OCI-LY7 (cell line): ENCODE measurements at places on chromosomes 6 and 20. TPM values are rescaled to one million over a fixed set of nuclear protein-coding genes. Genes with fewer than 3 reads are reported as not detected.
A peak's percentile ranks its signal among the peaks of the same experiment; 100 is the strongest.

- no peak for DNase-seq
These were observed 8.4 kb upstream of the MRGBP start for GRCh38 chr20:62787866-62788265.

DNA sequence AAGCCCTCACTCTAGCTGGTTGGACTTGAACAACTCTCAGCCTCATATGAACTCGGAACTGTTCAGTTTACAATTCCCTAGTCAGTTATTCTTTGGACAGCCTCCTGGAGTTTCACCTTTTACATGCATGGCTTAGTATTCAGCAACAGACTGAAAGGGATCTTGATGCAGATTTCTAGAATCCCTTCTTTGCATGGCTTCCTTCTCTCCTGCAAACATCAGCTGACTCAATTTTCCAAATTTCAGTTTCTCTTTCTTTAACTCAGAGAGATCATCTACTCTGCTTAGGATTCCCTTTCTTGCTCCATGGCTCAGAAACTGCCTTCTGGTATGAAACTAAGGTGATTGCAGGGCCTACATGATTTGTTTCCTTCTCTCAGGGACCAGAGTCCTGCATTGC, 99.6 kb downstream of the CEP57L1 start:
- no peak for DNase-seq

The MLN gene
- not detected in 2 replicates for total RNA-seq

The TMEM74B gene
- not detected in 2 replicates for total RNA-seq

GRCh38 chr6:52577022-52577777, at the start of gene TRAM2:
TSS of gene TRAM2 (minus strand) at chr6:52577060. CDS start at chr6:52576915, 145 bp downstream.
- DNase-seq = peak; percentile 90

DNA sequence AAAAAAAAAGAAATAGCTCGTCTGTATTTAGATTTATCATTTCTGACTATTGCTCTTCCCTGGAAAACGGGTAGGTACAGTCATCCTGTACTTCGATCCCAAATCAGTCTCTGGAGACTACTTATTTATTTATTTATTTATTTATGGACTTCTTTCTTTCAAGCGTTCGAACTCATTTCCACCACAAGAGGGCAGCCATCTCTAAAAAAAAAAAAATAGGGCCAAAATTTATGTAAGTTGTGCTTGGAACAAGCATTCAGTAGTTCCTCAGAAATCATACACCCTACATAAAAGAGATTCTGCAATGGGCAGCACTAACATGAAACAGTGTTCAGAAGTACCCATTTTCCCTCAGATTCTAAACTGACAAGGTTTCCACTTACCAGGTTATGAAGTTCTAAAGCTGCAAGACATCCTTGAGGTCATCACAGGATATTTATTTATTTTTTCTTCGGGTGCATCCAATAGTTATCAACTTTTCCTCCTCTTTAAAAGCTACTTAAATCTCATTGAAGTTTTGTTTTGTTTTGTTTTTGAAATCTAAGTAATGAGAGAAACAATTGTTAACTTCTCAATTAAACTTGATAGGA, 1.9 kb upstream of the BMP2 start:
- DNase-seq = peak; percentile 43

DNA sequence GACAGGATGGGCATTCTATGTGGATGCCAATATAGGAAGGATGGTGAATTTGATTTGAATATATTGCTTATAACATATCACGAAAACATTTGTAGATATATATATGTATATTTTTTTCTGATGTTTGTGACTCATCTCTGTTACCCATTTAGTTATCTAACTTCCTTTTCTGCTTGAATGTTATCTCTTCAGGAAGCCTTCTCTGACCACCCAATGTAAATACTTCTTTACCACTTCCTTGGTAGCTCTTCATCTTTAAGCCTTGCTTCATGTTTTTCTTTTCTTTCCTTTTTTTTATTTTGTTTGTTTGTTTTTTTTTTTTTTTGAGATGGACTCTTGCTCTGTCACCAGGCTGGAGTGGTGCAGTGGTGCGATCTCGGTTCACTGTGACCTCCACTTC, 260.5 kb upstream of the EPHA7 start:
- DNase-seq = no peak

The INSM1 gene
- total RNA-seq = not detected in 2 replicates

- no peak for DNase-seq
These were observed 80.3 kb downstream of the TBC1D7 start for GRCh38 chr6:13248053-13248452.

DNA sequence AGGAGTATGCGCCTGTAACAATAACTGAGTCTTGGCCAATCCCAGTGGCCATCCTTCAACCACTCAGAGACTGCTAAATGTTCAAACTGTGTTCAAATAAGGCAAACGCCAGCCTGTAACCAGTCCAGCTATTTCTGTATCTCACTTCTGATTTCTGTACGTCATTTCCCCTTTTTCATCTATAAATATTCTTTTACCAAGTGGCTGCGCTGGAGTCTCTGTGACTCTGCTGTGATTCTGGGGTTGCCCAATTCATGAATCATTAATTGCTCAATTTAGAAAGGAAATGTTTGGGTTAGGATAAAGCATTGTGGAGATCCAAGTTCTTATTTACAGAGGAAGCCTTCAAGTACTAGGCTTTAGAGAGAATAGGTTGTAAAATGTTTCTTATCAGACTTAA, 89.8 kb upstream of the UST start:
- DNase-seq = no peak

- DNase-seq = no peak
These were observed 590.9 kb upstream of the CITED2 start for GRCh38 chr6:139965393-139965792.

The CST5 gene
- not detected in 2 replicates for total RNA-seq

- no peak for DNase-seq
These were observed 171.4 kb downstream of the COL9A1 start for GRCh38 chr6:70131528-70131927.

DNA sequence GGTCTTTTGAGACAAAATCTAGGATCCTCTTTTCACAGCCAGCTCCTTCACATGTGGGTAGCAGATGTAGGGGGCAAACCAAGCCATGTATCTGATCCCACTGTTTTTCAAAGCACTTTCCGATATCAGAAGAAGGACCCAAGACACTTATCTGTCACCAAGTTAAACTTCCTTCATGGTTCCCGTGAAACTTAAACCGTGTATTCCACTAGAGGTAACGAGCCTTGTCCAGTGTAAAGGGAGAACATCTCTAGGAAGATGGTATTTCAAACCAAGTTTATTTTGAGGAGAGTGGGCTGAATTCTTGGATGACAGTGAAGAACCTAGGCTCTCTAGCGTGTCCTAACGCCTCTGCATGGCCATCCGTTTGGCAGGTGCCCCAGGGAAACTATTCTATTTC, 76.3 kb downstream of the BCAS1 start:
- no peak for DNase-seq
